Kidney (tissue), 22 donors: ENCODE measurements at places on chromosomes 1 and 21. TPM values are rescaled to one million over a fixed set of nuclear protein-coding genes. Genes with fewer than 3 reads are reported as not detected.

- H3K27me3 ChIP-seq: no peaks in the 10 kb centered on the region
- H3K4me3 ChIP-seq: no peak overlapping the region
- H3K36me3 ChIP-seq: peaks cover under 1% of the 10 kb centered on the region
- no peak for DNase-seq
Observed at GRCh38 chr1:112544011-112544688, 35.4 kb downstream of the WNT2B start.

- peak overlapping the region; percentile 82 for H3K27ac ChIP-seq
- DNase-seq: no peak
- peak overlapping the region; percentile 96 for H3K4me3 ChIP-seq
- no peaks in the 10 kb centered on the region for H3K27me3 ChIP-seq
Observed at GRCh38 chr1:117122330-117123025, 929 bp upstream of the TRIM45 start.

GRCh38 chr1:168427051-168427450, 116.7 kb downstream of the XCL2 start:
- no peak overlapping the region for H3K27ac ChIP-seq
- no peaks in the 10 kb centered on the region for H3K36me3 ChIP-seq
- DNase-seq: no peak
- no peak overlapping the region for H3K4me3 ChIP-seq

GRCh38 chr1:15031251-15031933, 122.2 kb upstream of the TMEM51 start:
- no peak overlapping the region for H3K4me3 ChIP-seq
- H3K27me3 ChIP-seq: no peaks in the 10 kb centered on the region
- H3K27ac ChIP-seq: peak overlapping the region; percentile 79
- DNase-seq: no peak
- peaks cover 33% of the 10 kb centered on the region for H3K4me1 ChIP-seq
- H3K36me3 ChIP-seq: no peaks in the 10 kb centered on the region

DNA sequence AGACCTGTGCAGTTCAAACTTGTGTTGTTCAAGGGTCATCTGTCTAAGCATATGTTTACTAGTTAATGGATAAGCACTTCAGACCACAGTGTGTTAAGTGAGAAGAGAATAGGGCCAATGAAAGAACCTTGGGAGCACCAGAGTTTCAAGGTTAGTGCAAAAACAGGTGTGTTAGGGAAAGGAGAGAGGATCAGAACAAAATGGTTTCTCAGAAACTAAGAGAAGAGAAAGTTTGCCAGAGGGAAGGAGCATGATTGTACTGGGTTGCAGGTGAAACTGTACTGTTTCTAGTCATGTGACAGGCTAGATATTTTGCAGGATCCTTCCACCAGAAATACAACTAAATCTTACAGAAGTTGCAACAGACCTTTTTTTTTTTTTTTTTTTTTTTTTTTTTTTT, 23.3 kb downstream of the RPRD2 start:
- peak overlapping the region; percentile 66 for H3K27ac ChIP-seq
- H3K36me3 ChIP-seq: no peaks in the 10 kb centered on the region
- DNase-seq: no peak
- no peaks in the 10 kb centered on the region for H3K4me1 ChIP-seq
- H3K27me3 ChIP-seq: no peaks in the 10 kb centered on the region
- H3K4me3 ChIP-seq: no peak overlapping the region

GRCh38 chr21:41064334-41064791, 103.6 kb upstream of the BACE2 start:
- H3K4me1 ChIP-seq: no peaks in the 10 kb centered on the region
- DNase-seq: no peak
- no peaks in the 10 kb centered on the region for H3K27me3 ChIP-seq
- H3K27ac ChIP-seq: no peak overlapping the region

DNA sequence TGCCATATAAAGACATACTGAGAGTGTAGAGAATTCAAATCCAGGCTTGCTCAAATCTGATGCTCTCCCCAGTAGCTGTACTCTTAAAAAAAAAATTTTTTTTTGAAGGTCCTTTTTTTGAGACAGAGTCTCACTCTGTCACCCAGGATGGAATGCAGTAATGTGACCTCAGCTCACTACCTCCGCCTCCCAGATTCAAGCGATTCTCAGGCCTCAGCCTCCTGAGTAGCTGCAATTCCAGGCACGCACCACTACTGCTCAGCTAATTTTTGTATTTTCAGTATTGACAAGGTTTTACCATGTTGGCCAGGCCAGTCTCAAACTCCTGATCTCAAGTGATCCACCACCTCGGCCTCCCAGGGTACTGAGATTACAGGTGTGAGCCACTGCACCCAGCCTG, 28.7 kb downstream of the STYXL2 start:
- H3K4me1 ChIP-seq: no peaks in the 10 kb centered on the region
- H3K27me3 ChIP-seq: no peaks in the 10 kb centered on the region
- no peaks in the 10 kb centered on the region for H3K36me3 ChIP-seq

DNA sequence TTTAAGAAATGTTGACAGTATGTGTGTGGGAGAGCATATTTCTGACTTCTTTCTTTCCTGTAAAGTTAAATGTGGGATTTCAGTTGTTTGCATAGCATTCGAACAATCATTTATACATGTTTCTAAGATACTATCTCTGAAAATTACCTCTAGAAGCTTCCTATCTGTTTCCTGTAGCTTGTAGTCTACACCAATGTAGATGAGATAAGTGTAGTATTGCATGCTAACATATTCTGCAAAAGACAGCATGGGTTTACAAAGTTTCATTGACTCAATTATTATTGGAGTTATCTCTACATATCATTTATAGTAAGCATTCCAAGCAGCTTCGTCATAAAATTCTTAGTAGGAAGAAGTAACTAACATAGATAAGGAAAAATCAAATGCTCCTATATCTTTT, 98.9 kb upstream of the DPYD start:
- no peaks in the 10 kb centered on the region for H3K4me1 ChIP-seq
- no peak overlapping the region for H3K27ac ChIP-seq
- DNase-seq: no peak
- H3K4me3 ChIP-seq: no peak overlapping the region
- no peaks in the 10 kb centered on the region for H3K36me3 ChIP-seq

- no peak for DNase-seq
- no peaks in the 10 kb centered on the region for H3K36me3 ChIP-seq
- no peak overlapping the region for H3K4me3 ChIP-seq
Observed at GRCh38 chr1:5311147-5311546, 656.7 kb downstream of the AJAP1 start.

GRCh38 chr1:12209495-12209832, 20.4 kb upstream of the VPS13D start:
- H3K27ac ChIP-seq: no peak overlapping the region
- H3K4me1 ChIP-seq: no peaks in the 10 kb centered on the region
- H3K4me3 ChIP-seq: no peak overlapping the region
- no peak for DNase-seq
- H3K36me3 ChIP-seq: no peaks in the 10 kb centered on the region

DNA sequence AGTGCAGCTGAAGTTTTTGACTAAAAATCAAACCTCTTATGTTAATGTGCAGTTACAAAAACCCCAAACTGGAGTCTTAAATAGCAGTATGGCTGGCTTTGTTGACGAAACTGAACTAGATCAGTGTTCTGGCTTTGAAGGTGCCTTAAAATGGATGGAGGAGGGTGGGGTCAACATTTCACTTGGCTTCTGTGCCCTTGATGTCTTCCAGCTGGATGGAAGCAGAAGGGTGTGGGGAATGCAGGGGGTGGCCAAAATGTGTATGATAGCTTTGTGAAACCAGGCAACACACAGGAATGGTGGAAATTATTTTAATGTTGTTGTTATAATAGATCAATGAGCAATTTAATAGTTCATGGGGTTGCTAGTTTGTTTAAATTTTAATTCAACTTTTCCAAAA, 96.8 kb upstream of the C1orf105 start:
- no peaks in the 10 kb centered on the region for H3K36me3 ChIP-seq
- no peaks in the 10 kb centered on the region for H3K27me3 ChIP-seq
- H3K4me1 ChIP-seq: peaks cover 19% of the 10 kb centered on the region
- DNase-seq: no peak
- no peak overlapping the region for H3K4me3 ChIP-seq

- H3K4me3 ChIP-seq: no peak overlapping the region
- DNase-seq: no peak
- H3K4me1 ChIP-seq: no peaks in the 10 kb centered on the region
Observed at GRCh38 chr1:231814021-231814420, 187.4 kb downstream of the DISC1 start.

- H3K4me3 ChIP-seq: peak overlapping the region; percentile 47
- H3K36me3 ChIP-seq: no peaks in the 10 kb centered on the region
- no peak overlapping the region for H3K27ac ChIP-seq
Observed at GRCh38 chr21:34890724-34891612, 158.1 kb downstream of the RUNX1 start.

- no peaks in the 10 kb centered on the region for H3K36me3 ChIP-seq
- no peak overlapping the region for H3K27ac ChIP-seq
- no peak for DNase-seq
- no peak overlapping the region for H3K4me3 ChIP-seq
- H3K27me3 ChIP-seq: no peaks in the 10 kb centered on the region
Observed at GRCh38 chr1:236734141-236734765, 48.0 kb downstream of the ACTN2 start.

- no peak overlapping the region for H3K4me3 ChIP-seq
- DNase-seq: no peak
- no peaks in the 10 kb centered on the region for H3K36me3 ChIP-seq
- no peaks in the 10 kb centered on the region for H3K4me1 ChIP-seq
- peaks cover 34% of the 10 kb centered on the region for H3K27me3 ChIP-seq
Observed at GRCh38 chr1:170674986-170675385, 11.1 kb downstream of the PRRX1 start.

GRCh38 chr1:30406996-30407864, 316.2 kb downstream of the MATN1 start:
- no peak overlapping the region for H3K4me3 ChIP-seq
- H3K4me1 ChIP-seq: no peaks in the 10 kb centered on the region
- H3K27me3 ChIP-seq: no peaks in the 10 kb centered on the region
- no peak overlapping the region for H3K27ac ChIP-seq
- DNase-seq: peak; percentile 50

DNA sequence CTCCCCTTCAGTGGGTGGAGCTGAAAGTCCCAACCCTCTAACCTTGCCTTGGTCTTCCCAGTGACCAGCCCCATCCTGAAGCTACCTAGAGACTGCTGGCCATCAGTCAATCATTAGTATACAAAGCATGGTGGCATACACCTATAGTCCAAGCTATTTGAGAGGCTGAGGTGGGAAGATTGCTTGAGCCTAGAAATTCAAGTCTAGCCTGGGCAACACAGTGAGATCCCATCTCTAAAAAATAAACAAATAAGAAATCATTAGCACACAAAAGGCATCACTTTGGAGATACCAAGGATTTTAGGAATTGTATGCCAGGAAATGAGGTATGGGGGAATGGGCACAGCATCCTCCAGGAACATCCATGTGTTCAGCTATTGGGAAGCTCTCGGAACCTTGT, 4.4 kb upstream of the IFI6 start:
- H3K4me1 ChIP-seq: peaks cover 6% of the 10 kb centered on the region
- no peak overlapping the region for H3K4me3 ChIP-seq
- no peaks in the 10 kb centered on the region for H3K27me3 ChIP-seq
- H3K27ac ChIP-seq: no peak overlapping the region
- no peak for DNase-seq
- no peaks in the 10 kb centered on the region for H3K36me3 ChIP-seq

OPRD1 gene
- not detected for total RNA-seq

KRTAP19-1 gene
- total RNA-seq: not detected

RAB4A gene
- total RNA-seq: 56.0 TPM

TMEM54 gene
- 45.9 TPM for total RNA-seq

NES gene
- total RNA-seq: 50.7 TPM

ATP1A4 gene
- 0.19 TPM for total RNA-seq

LEPR gene
- 13.8 TPM for total RNA-seq

SLAMF9 gene
- not detected for total RNA-seq

POU2F1 gene
- 25.2 TPM for total RNA-seq

GBP6 gene
- not detected for total RNA-seq

THEM5 gene
- not detected for total RNA-seq
